ENCODE measurements at places on chromosomes 4 and X. TPM values are rescaled to one million over a fixed set of nuclear protein-coding genes. Genes with fewer than 3 reads are reported as not detected.

- no peaks in the 10 kb centered on the region for H3K27me3 ChIP-seq
- peak; percentile 47 for DNase-seq
- H3K4me1 ChIP-seq: peaks cover 13% of the 10 kb centered on the region
Measured at GRCh38 chr4:183838987-183839712, 66.0 kb upstream of the STOX2 start.

DNA sequence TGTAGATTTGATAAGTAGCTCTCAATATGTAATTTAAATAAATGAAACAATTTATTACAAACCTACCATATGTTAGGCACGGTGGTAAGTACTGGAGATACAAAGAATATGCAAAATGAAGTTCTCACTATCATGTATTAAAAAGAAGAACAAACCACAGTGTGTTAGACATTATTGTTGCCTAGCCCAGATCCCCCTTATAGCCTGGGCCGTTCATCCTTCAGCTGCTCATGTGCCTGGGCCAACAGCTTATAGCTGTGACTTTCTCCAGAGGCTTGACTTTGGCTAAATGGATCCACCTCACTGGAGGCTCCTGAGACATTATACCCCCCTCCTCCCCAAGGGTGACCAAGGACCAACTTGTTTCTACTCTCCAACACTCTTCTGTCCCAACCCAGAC lies 29.8 kb upstream of the CCNG2 start:
- no peaks in the 10 kb centered on the region for H3K36me3 ChIP-seq
- no peak overlapping the region for H3K27ac ChIP-seq
- no peak for DNase-seq
- H3K4me1 ChIP-seq: peaks cover 2% of the 10 kb centered on the region

The ALB gene
- 1.5 TPM for total RNA-seq

The PNMA5 gene
- not detected for total RNA-seq

The MCTS1 gene
- 13.9 TPM for total RNA-seq

DNA sequence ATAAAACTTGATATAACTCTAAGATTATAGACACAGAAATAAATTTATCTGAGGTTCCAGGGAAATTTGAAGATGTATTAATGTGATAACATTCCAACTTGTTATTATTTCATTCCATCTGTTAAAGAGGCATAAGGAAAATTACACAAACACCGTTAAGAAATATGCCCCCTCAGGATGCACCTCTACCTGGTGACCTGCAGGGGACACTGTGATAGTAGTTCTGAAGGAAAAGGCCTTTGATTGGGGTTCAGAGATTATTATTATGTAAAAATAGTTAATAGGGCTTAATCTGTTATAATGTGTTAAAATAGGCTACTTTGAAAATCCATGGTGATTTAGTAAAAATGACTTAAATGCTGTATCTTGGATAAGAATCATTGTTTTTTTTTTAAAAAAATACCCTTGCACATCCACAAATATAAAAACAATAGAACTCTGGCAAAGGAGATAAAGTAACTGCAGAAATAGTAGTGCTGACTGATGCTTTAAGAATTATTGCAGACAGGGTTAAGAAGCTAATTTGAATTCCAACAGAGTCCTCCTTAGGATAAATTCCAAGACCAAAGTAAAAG lies 6.1 kb upstream of the ABRAXAS1 start:
- H3K27ac ChIP-seq: no peak overlapping the region
- no peaks in the 10 kb centered on the region for H3K27me3 ChIP-seq
- peaks cover 4% of the 10 kb centered on the region for H3K4me1 ChIP-seq
- H3K4me3 ChIP-seq: no peak overlapping the region
- no peaks in the 10 kb centered on the region for H3K36me3 ChIP-seq

DNA sequence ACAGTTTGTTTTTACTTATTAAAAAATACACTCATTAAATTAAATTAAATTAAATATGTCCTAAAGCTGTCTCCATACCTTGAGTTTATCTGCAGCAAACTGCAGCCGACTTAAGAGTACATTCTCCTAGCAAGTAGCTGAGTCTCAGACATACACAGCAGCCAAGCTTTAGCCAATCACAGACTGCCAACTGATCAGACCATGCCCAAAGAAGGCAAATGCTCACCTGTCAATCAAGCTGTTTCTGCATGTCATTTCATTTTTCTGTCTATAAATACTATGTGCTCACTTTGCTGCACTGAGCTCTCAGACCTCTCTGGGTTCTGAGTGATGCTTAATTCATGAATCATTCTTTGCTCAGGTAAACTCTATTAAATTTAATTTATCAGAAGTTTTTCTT lies 280.9 kb upstream of the EPHA5 start:
- H3K27me3 ChIP-seq: no peaks in the 10 kb centered on the region
- DNase-seq: no peak
- no peak overlapping the region for H3K4me3 ChIP-seq
- H3K36me3 ChIP-seq: no peaks in the 10 kb centered on the region

The OCIAD2 gene
- total RNA-seq: 20.0 TPM

The OPN1MW2 gene
- not detected for total RNA-seq

GRCh38 chr4:1154523-1155182 lies 17.7 kb downstream of the SPON2 start:
- H3K36me3 ChIP-seq: no peaks in the 10 kb centered on the region
- H3K27ac ChIP-seq: no peak overlapping the region
- peaks cover 3% of the 10 kb centered on the region for H3K27me3 ChIP-seq
- no peaks in the 10 kb centered on the region for H3K4me1 ChIP-seq
- H3K4me3 ChIP-seq: no peak overlapping the region

- H3K4me1 ChIP-seq: no peaks in the 10 kb centered on the region
- no peaks in the 10 kb centered on the region for H3K27me3 ChIP-seq
- DNase-seq: no peak
- H3K4me3 ChIP-seq: no peak overlapping the region
- H3K36me3 ChIP-seq: no peaks in the 10 kb centered on the region
- no peak overlapping the region for H3K27ac ChIP-seq
Measured at GRCh38 chrX:148271263-148271662, 229.2 kb upstream of the AFF2 start.

- H3K27me3 ChIP-seq: no peaks in the 10 kb centered on the region
- H3K27ac ChIP-seq: no peak overlapping the region
- no peaks in the 10 kb centered on the region for H3K4me1 ChIP-seq
Measured at GRCh38 chr4:33959519-33959918, 2284.8 kb downstream of the ARAP2 start.

DNA sequence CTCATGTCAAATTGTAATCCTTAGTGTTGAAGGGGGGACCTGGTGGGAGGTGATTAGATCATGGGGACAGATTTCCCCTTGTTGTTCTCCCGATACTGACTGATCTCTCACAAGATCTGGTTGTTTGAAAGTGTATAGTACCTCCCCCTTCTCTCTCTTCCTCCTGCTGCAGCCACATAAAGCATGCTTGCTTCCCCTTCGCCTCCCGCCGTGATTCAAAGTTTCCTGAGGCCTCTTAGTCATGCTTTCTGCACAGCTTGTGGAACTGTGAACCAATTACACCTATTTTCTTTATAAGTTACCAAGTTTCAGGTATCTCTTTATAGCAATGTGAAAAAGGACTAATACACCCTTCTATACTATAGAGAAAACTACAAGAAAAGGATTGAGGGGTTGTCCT lies 1170.5 kb upstream of the AGA start:
- no peaks in the 10 kb centered on the region for H3K4me1 ChIP-seq
- DNase-seq: no peak
- no peak overlapping the region for H3K4me3 ChIP-seq

GRCh38 chr4:86614865-86615264 lies 20.8 kb downstream of the PTPN13 start:
- H3K36me3 ChIP-seq: no peaks in the 10 kb centered on the region
- H3K4me3 ChIP-seq: no peak overlapping the region
- DNase-seq: no peak
- no peak overlapping the region for H3K27ac ChIP-seq

The PAGE1 gene
- total RNA-seq: not detected

The CSAG2 gene
- total RNA-seq: not detected

GRCh38 chr4:87209182-87209581 lies 11.2 kb downstream of the KLHL8 start:
- no peak for DNase-seq
- H3K36me3 ChIP-seq: no peaks in the 10 kb centered on the region
- H3K27ac ChIP-seq: no peak overlapping the region
- no peak overlapping the region for H3K4me3 ChIP-seq

The SLC2A9 gene
- 0.95 TPM for total RNA-seq

- DNase-seq: no peak
- H3K27me3 ChIP-seq: no peaks in the 10 kb centered on the region
- no peak overlapping the region for H3K4me3 ChIP-seq
- peaks cover 53% of the 10 kb centered on the region for H3K36me3 ChIP-seq
Measured at GRCh38 chr4:183700407-183700806, 41.3 kb downstream of the TRAPPC11 start.

DNA sequence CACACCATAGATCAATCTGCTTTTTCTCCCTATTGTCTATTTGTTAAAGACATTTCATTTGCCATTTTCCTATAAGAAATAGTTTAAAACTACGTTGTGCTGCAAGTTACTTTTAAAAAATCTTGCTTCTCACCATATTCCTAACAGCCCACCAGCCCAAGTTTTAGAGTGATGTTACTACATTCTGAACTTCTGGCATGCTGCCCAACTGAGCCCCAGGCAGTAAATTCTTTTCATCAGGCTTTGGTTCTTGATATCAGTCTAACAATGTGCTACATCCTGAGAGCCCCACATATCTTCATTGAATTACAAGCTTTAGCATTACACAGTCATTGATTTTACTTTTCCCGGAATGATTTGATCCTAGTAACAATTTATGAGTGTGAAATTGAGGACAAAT lies 283.8 kb upstream of the IL1RAPL1 start:
- H3K27me3 ChIP-seq: no peaks in the 10 kb centered on the region
- no peak for DNase-seq
- no peaks in the 10 kb centered on the region for H3K36me3 ChIP-seq
- no peak overlapping the region for H3K4me3 ChIP-seq
- no peak overlapping the region for H3K27ac ChIP-seq

DNA sequence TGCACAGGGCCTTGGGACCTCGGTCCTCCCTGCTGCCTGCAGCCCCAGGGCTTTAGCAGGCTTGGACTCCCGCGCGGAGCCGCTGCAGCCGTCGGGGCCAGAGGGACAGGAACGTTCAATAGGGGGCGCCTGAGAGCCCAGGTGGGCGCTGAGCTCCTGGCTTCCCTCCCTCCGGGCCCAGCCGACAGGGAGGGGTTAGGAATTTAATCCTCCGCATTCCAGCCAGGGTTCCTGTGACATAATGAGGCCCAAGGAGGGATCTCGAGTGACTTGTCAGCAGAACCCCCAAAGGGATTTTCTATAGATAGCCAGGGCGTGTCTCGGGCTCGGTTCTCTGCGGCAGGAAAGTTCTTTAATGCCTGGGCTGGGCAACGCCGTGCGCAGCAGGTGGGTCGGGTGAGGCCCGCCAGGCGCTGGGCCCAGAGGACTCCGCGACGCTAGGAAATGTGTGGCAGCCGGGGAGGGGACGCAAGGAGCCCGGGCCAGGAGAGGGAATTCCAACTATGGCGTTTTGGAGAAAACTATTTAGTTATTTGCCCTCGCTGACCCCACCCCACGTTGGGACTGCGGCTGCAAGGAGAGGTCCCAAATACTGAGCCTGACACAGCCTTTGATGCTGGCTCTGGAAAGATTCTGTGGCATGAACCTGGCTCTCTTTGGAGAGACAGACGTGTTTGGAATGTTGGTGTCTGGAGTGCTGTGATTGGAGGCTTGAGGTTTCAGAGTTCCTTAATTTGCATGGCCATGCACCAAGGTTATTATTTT lies 285.2 kb upstream of the GATB start:
- H3K27me3 ChIP-seq: no peaks in the 10 kb centered on the region
- no peak overlapping the region for H3K4me3 ChIP-seq
- no peaks in the 10 kb centered on the region for H3K36me3 ChIP-seq

- no peak overlapping the region for H3K27ac ChIP-seq
- H3K27me3 ChIP-seq: no peaks in the 10 kb centered on the region
- no peaks in the 10 kb centered on the region for H3K36me3 ChIP-seq
- no peak overlapping the region for H3K4me3 ChIP-seq
- no peak for DNase-seq
- H3K4me1 ChIP-seq: no peaks in the 10 kb centered on the region
Measured at GRCh38 chr4:126202226-126202625, 887.5 kb downstream of the FAT4 start.

The TLR7 gene
- not detected for total RNA-seq

The UNC5C gene
- 28.4 TPM for total RNA-seq

The DKK2 gene
- 0.06 TPM for total RNA-seq

- no peaks in the 10 kb centered on the region for H3K36me3 ChIP-seq
- no peaks in the 10 kb centered on the region for H3K4me1 ChIP-seq
- no peak overlapping the region for H3K4me3 ChIP-seq
- peak; percentile 51 for DNase-seq
- H3K27ac ChIP-seq: no peak overlapping the region
Measured at GRCh38 chrX:53288189-53288588, 6.8 kb upstream of the IQSEC2 start.

DNA sequence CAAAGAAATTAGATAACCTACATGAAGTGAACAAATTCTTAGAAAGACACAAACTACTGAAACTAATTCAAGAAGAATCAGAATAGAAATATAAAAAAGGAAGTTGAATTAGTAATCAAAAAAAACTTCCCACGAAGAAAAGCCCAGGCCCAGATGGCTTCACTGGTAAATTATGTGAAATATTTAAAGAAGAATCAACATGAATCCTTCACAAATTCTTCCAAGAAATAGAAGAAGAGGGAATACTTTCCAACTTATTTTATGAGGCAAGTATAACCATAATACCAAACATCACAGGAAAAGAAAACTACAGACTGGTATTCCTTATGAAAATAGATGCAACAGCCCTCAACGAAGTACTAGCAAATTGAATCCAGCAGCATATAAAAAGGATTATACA lies 30.7 kb downstream of the MOSPD2 start:
- H3K4me1 ChIP-seq: no peaks in the 10 kb centered on the region
- H3K4me3 ChIP-seq: no peak overlapping the region
- no peaks in the 10 kb centered on the region for H3K36me3 ChIP-seq
- H3K27me3 ChIP-seq: no peaks in the 10 kb centered on the region

GRCh38 chr4:88734403-88734949 lies 36.8 kb upstream of the NAP1L5 start:
- DNase-seq: no peak
- no peaks in the 10 kb centered on the region for H3K27me3 ChIP-seq
- peak overlapping the region; percentile 10 for H3K27ac ChIP-seq

DNA sequence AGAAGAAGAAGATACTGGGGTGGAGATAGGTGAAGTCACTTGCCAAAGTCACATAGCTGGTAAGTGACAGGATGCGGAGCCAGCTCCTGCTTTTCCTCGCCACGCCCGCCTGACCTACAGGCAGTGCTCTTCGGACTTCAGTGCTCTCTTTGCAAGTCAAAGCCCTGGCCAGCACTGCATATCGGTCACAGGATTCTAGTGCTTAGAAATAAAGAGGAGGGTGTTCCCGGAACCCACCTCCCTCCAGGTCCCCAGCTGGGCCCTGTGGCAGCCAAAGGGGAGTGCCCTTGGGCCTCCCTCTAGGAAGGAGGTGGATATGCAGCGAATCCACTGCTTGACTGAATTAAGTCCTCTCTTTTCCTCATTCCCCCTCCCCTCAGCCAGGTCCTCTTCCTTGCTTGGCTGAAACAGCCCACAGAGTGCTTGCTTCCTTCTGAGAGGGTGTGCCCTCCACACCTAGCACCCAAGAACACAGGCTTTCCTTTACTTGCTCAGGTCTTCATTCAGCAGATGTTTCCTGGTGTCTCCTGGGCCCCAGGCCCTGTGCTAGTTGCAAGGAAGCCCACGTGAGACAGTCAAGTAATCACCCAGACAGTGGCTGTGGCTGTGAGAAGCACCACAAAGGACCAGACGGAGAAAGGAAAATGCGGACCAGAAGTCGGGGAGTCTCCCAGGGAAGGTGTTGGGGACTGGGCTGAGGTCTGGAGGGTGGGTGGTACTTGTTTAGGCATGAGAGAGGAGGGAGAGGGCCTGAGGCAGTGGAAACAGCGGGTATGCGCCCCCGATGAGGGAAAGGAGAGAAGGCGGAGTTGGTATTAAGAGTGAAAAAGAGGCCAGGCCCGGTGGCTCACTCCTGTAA lies 14.0 kb upstream of the HMGB3 start:
- no peaks in the 10 kb centered on the region for H3K36me3 ChIP-seq
- H3K4me1 ChIP-seq: no peaks in the 10 kb centered on the region
- no peak overlapping the region for H3K27ac ChIP-seq
- no peak for DNase-seq
- H3K27me3 ChIP-seq: no peaks in the 10 kb centered on the region
- H3K4me3 ChIP-seq: no peak overlapping the region
